ENCODE measurements at places on chromosomes 7 and 10.

DNA sequence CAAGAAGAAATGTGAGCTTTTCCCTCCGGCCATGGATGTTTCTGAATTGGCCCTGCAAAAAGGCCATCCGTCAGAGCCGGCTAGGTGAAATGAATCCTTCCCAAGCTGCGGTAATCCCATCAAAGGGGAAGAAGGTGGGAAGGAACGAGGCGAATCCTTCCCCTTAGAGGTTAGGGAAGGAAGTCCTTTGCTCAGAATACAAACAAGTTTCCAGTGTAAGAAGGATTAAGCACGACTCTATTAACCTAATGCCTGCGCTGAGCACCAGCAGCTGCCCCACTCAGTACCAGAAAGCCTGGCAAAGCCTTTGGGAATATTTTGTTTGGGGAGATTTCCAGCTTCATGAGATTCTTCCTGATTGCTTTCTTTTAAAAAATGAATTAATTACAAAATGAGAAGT, 42.8 kb downstream of the CLRN3 start:
- no peak for DNase-seq

GRCh38 chr7:16740996-16741395, 12.6 kb upstream of the TSPAN13 start:
- no peak for DNase-seq

- DNase-seq: no peak
Observed at GRCh38 chr10:3681642-3682554, 103.1 kb downstream of the KLF6 start.

DNA sequence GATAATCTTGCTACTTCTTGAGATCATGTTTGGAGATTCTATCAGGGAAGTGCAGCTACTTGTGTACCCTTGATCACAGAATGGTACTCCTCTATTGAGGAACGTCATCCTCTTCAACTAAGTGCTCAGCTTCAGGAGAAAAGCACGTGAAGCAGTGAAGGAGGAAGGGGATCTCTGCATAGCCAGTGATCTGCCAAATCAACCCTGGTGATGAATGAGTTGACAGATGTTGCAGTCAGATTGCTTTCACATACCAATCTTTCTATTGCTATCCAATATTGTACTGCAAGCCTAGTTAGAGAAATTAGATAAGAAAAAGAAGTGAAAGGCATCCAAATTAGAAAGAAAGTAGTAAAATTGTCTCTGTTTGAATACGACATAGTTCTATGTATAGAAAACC, 309.4 kb downstream of the TWIST1 start:
- no peak for DNase-seq

GRCh38 chr10:31268444-31269303, 50.3 kb upstream of the ZEB1 start:
- DNase-seq: no peak

DNA sequence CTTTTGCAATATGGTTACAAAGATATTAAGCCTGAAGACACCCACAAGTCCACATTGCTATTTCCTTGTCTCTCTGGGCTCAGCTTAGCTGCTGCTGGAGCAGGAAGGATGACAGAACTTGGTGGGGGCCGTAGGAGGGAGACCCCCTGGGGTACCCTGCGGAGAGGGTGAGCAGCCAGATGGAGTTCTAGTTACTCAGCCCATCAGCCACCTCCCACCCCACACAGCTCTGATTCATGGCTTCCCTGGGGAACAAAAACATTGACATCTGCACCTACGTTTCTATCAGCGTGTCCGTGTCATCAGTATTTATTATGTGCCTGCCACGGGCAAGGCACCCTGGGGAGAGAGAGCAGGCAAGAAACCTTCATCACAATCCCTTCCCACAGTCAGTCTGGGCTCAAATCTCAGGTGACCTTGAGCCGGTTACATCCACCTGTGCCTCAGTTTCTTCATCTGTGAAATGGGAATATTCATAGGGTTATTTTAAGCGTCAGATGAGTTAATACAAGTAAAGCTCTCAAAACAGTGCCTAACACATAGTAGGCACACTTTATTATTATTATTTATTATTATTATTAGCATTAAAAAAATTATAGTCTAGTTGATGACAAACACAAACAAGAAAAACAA, 131.5 kb downstream of the C10orf105 start:
- DNase-seq: no peak
